ENCODE measurements at places on chromosomes 13 and 19.
A peak's percentile ranks its signal among the peaks of the same experiment; 100 is the strongest.

- DNase-seq, result no peak
These were observed 647.1 kb upstream of the MIR17HG start for GRCh38 chr13:90700340-90700739.

DNA sequence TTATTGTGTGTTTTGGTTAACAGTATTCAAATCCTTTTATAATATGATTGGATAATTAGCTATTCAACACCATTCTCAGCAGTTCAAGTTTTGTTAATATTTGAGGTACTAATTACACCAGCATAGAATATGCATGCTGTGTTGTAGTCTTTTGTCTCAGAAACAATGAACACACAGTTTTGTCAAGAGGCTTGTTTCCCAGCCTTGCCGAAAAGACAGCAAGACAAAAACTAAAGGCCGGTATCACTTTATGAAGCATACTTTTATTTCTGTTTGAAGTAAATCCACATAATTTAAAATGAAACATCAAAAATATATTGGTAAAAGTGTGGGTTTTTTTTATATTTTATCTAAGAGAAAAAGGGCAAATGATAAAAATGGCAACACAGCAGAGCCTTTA lies 7.5 kb downstream of the GPR180 start:
- no peak for DNase-seq

DNA sequence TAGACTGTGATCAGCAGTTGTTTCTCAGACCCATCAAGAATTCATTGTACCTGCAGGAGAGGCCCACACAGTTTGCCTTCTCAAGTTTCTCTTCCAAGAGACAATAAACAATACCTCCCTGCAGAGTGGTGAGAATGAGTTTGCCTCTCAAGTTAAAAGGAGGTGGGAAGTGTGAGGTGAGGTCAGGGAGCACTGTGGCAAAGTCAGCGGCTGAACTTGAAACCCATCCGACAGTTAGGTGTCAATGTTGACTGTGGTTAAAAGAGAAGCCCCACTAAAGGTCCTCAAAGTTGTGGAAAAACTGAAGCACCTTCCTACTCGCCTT lies 72.9 kb upstream of the TSC22D1 start:
- DNase-seq, result no peak

GRCh38 chr19:57395710-57396109 lies 6.1 kb downstream of the ZNF548 start:
- no peak for DNase-seq

- DNase-seq, result no peak
These were observed 3.2 kb upstream of the ZNF850 start for GRCh38 chr19:36775768-36776167.

DNA sequence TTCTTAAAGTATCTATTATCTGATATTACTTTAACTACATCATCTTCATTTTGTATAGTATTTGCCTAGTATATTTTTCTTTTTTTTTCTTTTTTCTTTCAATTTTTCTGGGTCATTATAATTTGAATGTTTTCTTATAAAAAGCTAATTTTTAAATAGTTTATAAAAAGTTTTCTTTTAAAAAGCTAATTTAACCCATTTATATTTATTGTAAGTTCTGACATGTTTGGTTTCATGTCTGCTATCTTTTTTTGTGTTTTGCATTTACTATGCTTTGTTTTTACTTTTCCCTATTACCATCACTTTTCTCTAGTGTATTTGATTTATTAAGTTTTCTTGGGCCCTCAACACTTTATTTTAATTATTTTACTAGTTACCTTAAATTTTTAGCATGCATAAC lies 22.6 kb upstream of the RCBTB2 start:
- no peak for DNase-seq

GRCh38 chr13:45257638-45258333 lies 56.9 kb upstream of the KCTD4 start:
- peak; percentile 74 for DNase-seq

GRCh38 chr19:15260939-15261338 lies 28.7 kb upstream of the EPHX3 start:
- DNase-seq, result peak; percentile 56

GRCh38 chr19:41933693-41934426 lies 5.6 kb upstream of the ERFL start:
- DNase-seq, result no peak

GRCh38 chr13:47886314-47886713 lies 114.8 kb downstream of the SUCLA2 start:
- no peak for DNase-seq

GRCh38 chr13:55664178-55664577 lies 1476.5 kb upstream of the PRR20A start:
- no peak for DNase-seq

DNA sequence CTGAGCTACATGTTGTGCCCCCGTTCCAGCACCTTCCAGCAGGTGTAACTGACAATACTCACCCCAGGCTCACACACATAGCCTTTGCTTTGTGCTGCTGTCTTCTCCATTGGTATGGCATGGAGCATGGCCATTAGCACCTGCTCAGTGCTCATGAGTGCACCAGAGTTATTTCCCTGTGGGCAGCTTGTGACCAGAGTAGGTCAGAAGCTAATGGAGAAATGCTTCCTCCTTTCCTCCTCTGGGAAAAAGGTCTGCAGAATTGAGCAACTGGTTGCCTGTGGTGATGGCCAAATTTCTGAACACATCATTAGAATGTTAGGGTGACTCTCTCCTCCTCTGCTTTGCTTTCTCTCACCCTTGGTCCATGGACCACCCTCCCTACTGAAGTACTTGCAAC lies 344.5 kb upstream of the TMTC4 start:
- no peak for DNase-seq

DNA sequence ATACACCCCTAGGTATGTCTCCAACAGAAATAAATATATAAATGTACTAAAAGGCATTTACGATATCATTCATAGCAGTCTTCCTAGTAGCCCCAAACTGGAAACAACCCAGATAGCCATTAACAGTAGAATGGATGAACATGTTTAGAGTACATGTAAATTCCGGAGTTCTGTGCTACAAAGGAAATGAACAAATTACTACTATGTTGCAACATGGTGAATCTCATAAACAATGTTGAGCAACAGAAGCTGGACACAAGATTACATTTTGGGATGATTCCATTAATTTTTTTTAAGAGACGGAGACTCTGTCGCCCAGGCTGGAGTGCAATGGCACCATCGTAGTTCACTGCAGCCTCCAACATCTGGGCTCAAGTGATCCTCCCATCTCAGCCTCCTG lies 5.9 kb upstream of the SLC7A10 start:
- DNase-seq, result peak; percentile 57

GRCh38 chr19:17398902-17399527 lies 5.0 kb upstream of the CCDC194 start:
- DNase-seq, result no peak

DNA sequence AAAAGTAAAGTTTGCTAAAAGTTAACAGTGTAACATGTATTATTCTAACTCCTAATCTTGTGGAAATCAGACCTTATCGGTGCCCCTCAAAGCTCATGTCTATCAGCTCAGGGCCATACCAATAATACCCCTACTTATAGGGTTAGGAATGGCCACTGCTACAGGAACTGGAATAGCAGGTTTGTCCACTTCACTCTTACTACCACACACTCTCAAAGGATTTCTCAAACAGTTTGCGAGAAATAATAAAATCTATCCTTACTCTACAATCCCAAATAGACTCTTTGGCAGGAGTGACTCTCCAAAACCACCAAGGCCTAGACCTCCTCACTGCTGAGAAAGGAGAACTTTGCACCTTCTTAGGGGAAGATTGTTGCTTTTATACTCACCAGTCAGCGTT lies 1677.7 kb downstream of the OLFM4 start:
- DNase-seq, result no peak

- peak; percentile 66 for DNase-seq
These were observed 161.0 kb downstream of the KCTD12 start for GRCh38 chr13:76725211-76725610.

- no peak for DNase-seq
These were observed 37.3 kb upstream of the FNDC3A start for GRCh38 chr13:48938308-48938943.

- DNase-seq, result peak; percentile 31
These were observed 17.2 kb upstream of the DACT3 start for GRCh38 chr19:46678110-46678732.

DNA sequence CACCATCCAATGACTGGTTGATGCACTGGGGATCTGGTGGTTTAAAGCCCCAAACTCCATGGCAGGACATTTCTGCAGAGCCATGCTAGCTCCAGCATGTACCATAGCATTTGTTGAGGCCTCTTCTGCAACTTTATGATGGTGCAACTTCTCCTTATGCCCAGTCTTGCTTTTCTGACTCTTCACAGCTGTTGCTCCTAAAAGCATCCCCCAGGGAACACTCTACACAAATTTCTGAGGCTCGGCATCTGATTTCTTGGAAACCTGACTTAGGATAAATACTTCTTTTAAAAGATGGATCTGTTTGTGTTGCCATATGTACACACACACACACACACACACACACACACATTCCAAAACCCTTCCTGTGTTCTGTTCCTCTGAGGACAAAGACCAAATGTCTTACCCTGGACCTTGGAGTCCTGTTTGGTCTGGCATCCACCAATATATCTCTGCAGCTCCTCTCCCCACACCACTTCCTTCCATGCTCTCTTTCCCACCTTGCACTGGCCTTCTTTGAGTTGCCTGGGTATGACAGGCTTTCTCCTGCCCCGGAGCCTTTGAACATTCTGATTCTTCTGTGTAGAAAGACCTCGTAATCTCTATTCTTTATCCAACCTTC lies 388.5 kb upstream of the ZNF507 start:
- no peak for DNase-seq

DNA sequence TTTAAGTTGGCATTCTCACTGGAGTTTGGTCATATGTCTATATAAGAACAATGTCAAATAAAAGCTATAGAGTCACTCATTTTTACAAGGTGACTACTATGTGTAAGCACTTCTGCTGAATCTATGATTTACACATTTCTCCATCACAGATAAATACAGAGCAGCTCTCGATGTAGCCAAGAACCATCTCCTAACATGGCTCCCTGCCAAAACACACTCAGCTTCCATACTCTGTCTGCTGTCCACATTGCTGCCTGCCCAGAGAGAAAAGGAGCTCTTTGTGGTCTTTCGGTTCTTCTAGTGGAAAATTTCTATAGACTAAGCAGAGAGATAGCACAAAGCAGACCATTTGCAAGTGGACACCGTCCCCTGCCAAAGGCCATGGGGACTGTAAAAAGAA lies 190.9 kb upstream of the KLF12 start:
- peak; percentile 80 for DNase-seq

Measured in EH (cell line).